Stimulated activated CD8-positive, alpha-beta memory T cell treated with anti-CD3 and anti-CD28 coated beads, Interleukin-7, amount 100 ng/mL, for 48 hours (primary cell): ENCODE measurements at places on chromosomes 2 and 18.

DNA sequence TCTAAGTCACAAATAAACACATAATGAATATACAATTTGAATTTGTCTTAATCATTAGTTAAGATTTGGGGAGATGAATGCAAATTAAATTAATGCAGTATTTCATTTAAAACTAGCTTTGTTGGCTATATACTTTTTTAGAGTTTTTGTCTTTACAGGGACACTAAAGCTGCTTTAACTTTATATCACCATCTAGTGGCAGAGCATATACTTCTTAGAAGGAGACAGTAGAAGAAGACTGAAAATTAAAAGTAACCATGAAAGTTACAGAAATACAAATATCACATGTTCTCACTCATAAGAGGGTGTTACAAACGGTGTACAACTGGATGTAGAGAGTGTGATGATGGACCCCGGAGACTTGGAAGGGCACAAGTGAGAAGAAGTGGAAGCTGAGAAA is 268.3 kb upstream of the NETO1 start:
- no peak for DNase-seq

DNA sequence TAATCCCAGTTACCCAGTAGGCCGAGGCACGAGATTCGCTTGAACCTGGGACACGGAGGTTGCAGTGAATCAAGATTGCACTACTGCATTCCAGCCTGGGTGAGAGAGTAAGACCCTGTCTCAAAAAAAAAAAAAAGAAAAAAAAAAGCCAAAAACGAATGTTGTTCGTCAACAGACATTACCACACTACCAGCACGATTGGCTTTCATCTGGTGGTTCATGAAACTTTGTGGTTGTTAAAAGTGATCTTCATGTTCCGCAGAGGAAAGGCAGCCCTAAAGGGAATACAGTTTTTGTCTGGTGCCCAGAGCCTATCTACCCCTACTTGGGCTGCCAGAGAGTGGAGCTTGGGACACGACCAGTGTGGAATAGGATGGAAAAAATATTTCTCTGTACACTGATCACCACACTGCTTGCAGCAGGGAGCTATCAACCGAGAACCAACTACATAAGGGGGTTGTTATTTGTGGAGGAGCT is 13.6 kb upstream of the CXCR4 start:
- DNase-seq: no peak

- no peak for DNase-seq
Observed at GRCh38 chr2:25023333-25023732, 18.5 kb upstream of the EFR3B start.

DNA sequence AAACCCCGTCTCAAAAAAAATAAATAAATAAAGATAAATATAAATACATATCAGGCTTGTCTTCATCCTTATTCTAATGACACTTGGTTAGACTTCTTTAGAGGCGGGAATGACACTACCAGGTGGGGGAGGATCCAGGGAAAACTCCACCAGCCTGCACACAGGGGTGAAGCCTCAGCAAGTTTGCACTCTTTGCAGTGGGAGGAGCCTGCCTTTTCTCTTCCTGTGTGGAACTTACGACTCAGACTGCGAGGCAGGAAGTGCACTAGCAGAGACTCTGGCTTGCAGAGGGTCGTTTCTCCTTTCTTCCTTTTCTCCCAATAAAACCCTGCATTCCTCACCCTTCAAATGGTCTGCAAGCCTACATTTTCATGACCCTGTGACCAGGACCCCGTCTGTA is 153.6 kb upstream of the CBLN2 start:
- DNase-seq: no peak

- no peak for DNase-seq
Observed at GRCh38 chr2:205045706-205046105, 500.4 kb downstream of the PARD3B start.

- no peak for DNase-seq
Observed at GRCh38 chr2:99640635-99641151, 150.9 kb upstream of the REV1 start.

- DNase-seq: no peak
Observed at GRCh38 chr18:74126684-74127655, 20.7 kb downstream of the FBXO15 start.

- no peak for DNase-seq
Observed at GRCh38 chr2:199458009-199458805, 468 bp upstream of the SATB2 start.

- no peak for DNase-seq
Observed at GRCh38 chr2:71153585-71154224, 23.3 kb downstream of the MPHOSPH10 start.
